ENCODE measurements at places on chromosomes 13 and 19.
A peak's percentile ranks its signal among the peaks of the same experiment; 100 is the strongest.

- DNase-seq = no peak
These were observed 40.5 kb upstream of the XPO4 start for GRCh38 chr13:20942938-20943559.

DNA sequence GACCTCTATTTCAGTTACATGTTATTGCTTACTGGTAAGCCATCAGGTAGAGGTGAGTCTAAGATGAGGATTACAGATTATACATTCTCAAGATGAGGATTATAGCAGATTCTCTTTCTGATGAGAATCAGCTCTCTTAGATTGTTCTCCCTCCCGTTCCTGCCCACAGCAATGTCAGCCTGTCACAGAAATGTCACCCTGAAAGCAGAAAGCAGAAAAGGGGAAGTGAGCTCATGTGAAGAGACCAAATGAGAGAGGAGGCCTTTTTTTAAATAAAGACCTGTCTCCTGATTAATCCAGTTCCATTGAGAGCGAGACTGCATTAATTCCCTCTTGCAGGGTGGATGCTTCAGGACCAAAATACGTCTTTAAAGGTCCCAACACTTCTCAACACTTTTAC is 445.6 kb downstream of the KCTD12 start:
- DNase-seq = no peak

- peak; percentile 21 for DNase-seq
These were observed 17.5 kb upstream of the NANOS3 start for GRCh38 chr19:13859361-13859880.

- peak; percentile 52 for DNase-seq
These were observed 2.5 kb downstream of the MAP1S start for GRCh38 chr19:17721821-17722220.

DNA sequence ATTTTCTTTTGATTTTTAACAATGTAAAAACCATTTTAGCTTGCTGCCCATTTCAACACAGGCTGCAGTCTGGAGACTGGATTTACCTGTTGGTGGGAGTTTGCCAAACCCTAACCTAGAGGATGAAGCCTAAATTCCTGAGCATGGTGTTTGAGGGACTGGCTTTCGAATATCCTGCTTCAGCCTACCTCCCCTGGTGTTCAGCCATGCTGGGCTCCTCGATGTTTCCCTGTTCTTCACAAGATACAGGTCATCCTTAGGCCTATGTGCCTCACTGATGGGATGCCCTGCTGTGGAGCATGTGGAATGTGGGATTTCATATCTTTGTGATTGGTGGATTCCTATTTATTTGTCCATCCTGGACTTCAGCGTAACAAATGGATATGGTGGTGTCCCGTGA is 20.4 kb upstream of the ERCC5 start:
- DNase-seq = no peak

GRCh38 chr13:42369071-42369797 is 97.3 kb downstream of the AKAP11 start:
- no peak for DNase-seq

DNA sequence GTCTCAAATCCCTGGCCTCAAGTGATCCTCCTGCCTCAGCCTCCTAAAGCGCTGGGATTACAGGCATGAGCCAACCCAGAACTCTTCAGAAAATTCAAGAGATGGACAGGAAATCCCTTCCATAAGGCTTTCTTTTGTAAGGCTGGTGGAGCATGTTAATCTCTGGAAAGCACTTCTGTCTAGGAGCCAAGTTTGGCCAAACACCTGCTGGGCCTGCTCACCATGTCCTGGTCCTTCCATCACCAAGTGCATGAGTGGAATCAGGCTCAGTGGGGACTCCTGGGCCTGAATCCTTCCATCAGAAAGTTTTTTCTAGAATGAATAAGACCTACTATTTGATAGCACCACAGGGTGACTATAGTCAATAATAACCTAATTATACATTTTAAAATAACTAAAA is 148.0 kb downstream of the DCLK1 start:
- DNase-seq = no peak

GRCh38 chr13:29596064-29596418 is 553 bp upstream of the SLC7A1 start:
- DNase-seq = no peak

- DNase-seq = no peak
These were observed 76.0 kb upstream of the STK24 start for GRCh38 chr13:98652721-98653462.

DNA sequence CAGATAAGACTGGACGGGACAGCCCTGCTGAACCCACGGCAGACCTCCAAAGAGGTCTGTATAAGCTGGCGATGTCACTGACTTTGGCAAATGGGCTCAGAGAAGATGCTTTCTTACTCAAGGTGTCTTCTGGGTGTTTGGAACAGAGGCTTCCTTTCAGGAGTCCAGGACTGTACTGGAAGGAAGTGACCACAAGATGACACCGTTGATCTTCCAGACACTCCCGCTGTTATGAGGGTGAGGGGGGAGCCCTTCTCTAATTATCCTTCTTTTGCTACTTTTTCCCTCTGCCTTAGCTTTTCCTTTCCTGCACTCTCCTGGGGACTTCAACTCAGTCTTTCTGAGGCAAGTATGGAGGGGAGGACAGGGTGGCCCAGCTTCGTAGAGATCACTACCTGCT is 65.2 kb upstream of the ZNF599 start:
- no peak for DNase-seq

DNA sequence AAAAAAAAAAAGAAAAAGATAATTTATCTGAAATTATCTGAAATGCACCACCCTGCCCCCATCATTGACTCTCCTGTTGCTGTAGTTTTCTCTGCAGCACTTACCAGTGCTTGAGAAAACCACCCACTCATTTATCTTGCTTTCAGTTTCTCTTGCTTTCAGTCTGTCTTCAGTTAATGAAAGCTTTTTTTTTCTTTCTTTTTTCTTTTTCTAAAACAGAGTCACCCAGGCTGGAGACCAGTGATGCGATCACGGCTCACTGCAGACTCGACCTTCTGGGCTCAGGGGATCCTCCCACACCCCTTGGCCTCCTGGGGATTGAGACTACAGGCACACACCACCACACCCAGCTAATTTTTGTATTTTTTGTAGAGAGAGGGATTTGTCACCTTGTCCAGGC is 4.3 kb upstream of the ACP5 start:
- DNase-seq = no peak

- peak; percentile 82 for DNase-seq
These were observed at the start of gene ZNF556 for GRCh38 chr19:2867025-2867991. Gene ZNF556 (plus strand): TSS chr19:2867335. CDS start chr19:2867422, 87 bp downstream.

- no peak for DNase-seq
These were observed 430.6 kb downstream of the KLF12 start for GRCh38 chr13:73703606-73704005.

DNA sequence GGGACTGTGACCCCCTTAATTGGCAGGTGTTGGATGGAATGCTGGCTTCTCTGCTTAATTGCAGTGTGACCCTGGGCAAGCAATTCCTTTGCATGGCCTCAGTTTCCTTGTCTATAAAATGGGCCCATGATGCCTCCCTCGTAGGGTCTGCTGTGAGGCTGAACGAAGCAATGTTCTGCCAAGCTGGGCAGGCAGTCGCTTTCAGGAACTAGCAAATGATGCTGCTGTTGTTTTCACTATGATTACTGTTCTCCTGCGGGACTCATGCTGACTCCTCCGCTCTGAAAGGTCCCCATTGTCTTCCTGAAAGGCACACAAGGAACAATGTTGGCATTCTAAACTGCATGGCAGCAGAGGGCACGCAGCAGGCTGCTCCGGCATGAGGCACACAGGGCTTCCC is 6.8 kb downstream of the BICRA start:
- no peak for DNase-seq

DNA sequence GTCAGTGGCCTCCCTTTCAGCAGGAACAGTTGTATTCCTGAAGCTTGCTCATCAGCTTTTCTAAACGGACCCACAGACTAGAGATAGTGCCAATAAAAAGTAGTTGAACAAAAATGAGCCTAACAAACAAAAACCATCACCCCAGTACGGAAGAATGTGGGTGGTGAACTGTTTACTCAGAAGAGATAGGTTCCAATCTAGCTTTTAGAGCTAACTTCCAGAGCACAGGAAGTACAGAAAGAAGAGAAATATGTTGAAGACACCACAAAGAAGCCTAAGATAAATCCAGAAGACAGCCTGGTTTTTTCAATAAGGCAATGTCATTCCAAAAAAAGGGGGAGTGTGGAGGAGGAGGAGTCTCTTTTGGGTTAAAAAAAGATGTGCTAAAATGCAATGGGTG is 2.8 kb upstream of the LMO7 start:
- DNase-seq = no peak

DNA sequence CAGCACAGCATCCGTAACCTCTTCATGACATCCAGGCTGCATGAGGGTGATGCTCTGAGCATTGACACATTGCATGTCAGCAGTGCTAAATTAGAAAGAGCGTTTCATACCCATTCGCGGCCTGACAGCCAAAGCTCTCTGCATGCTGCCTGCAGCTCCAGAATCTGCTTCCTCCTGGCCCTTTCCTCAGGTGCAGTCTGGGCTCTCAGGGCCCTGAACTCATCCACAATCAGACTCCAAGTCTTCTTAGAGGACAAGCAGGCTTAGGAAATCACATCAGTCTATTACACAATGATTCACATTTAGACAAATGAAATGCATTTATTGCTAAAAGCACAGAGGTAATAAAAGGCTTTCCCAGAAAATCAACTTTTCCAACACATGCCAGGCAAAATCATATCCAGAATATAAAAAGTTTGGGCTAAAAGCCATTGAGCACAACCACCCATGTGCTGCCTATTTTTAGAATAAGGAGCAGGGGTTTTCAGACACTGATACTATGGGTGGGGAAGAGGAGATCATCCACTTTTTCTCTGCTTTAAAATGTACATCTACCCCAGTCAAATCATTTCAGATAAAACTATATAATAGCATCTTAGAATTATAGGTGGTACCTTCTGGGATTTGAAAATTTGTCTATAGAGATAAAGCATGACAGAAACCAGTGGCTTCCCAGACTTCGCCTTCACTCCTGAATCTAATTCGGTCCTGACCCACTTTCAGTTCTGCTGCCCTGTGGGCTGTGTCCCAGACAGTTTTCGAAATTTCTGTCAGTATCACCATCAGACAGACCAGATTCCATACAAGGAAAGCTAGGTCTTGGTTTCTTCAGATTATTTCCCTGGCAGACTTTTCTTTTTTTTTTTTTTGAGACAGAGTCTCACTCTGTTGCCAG is 109.3 kb downstream of the COL4A2 start:
- no peak for DNase-seq

DNA sequence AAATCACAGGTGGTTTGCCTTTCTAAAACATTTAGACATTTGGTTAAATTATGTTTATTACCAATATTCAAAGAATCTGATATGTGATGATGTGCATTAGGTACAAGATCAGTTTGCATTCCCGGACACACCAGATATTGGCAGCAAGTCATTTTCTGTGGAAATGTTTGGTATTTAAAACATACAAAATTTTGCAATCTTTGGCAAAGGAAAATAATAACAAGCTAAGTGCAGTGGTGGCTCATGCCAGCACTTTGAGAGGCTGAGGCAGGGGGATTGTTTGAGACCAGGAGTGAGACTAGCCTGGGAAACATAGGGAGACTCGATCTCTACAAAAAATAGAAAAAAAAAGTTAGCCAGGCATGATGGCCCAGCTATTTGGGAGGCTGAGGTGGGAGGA is 29.1 kb upstream of the TSC22D1 start:
- DNase-seq = no peak

DNA sequence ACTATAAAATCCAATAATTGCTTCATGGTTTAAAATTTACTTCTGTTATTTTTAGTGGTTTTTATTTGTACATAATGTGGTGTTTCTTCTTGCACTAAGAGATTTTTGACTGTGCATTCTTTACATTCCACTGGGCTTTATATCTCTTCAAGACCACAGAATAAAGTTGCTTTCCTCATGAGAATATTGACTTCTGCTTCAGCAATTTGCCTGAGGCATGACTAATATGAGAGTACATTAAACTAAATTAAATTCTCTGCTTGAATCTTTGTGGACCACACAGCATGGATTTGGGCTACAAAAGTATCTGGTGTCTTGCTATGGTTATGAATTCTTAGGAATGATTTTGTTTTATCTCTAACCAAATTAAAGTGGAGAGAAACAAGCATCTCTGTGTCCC is 1463.4 kb upstream of the PCDH20 start:
- DNase-seq = no peak

DNA sequence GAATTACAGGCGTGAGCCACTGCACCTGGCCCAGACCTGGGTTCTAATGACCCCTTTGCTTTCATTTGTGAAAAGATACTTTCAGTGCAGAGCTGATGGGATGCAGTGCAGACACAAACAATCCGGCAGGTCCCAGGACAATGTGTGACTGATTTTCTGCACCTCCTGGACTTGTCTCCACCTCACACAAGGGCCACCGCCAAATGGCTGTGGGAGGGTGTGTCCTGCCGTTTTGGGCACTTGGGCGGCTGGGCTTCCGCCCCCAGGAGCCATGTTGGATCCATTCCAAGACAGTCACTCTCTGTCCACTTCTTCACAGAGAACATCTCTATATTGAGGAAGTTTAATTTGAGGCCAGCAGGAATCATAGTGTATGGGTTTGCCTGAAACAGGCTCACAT is 112.3 kb upstream of the ZNF507 start:
- no peak for DNase-seq

- DNase-seq = no peak
These were observed 98.0 kb downstream of the EDNRB start for GRCh38 chr13:77820431-77821149.

DNA sequence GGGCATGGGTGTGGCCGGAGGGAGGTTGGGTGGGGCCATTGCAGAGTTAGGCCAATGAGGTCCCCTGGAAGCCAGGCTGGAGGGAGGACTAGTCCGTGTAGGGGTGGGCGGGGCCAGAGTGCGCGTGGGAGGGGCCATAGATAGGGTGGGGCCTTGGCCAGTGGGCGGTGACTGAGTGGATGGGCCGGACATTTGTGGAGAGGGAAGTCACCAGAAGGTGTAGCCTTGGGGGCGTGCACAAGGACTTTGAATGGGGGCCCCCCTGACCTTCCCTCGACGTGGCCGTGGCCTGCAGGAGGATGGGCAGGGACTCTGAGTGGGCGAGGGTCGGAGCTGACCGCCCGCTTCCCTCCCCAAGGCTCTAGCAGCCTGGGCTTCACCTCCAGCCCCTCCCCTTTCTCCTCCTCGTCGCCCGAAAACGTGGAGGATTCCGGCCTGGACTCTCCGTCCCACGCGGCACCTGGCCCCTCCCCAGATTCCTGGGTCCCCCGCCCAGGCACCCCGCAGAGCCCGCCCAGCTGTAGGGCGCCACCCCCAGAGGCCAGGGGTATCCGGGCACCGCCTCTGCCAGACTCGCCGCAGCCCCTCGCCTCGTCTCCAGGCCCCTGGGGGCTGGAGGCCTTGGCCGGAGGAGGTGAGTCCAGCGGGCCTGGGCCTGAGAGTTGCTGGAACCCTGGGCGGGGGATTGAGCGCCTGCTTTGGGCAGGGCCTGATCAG is 16.5 kb upstream of the B3GNT3 start:
- DNase-seq = peak; percentile 48

DNA sequence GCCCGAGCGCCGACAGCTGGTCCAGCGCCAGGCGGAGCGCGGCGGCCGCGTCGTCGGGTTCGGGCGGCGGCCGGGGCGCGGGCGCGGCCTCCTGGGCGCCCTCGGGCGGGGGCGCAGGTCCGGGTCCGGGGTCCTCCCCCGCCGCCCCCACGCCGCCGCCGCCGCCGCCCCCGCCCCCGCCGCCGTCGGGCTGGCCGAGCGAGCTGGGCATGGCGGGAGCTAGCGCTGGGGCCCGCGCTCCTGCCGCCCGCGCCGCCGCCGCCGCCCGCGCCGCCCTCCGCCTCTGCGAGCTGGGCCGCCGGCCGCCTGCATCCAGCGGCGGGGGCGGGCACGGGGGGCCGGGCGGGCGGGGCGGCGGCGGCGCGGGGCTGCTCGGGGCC is 287 bp downstream of the MEX3D start:
- no peak for DNase-seq

- no peak for DNase-seq
These were observed 128.8 kb downstream of the ATP11A start for GRCh38 chr13:112818698-112819045.

Measured in femur (tissue), 1 donor.